Activated T-helper 9 cell treated with anti-CD3 and anti-CD28 coated beads, Interleukin-2, amount 50 U/mL, for 16 hours (primary cell): ENCODE measurements at places on chromosomes 1 and 21.

DNA sequence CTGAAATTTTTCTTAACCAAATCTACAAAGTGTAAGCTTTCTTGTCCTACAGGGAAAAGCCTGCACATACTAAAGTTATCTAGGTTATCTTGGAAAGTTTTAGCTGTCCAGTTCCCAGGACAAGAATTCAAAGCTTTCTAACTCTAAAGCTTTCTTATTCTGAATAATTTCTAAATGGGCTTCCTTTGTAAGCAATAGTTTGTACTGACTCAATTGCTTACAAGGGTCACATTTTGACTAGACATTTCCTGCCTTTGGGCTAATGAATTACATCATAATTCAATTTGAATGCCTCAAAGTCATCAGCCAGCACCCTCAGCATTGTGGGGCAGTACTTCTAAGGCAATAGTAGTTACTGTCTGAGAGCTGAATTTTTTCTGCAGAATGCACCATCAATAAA, 223.0 kb downstream of the LTN1 start:
- no peak for DNase-seq

- no peak for DNase-seq
These were observed 61.3 kb downstream of the PTBP2 start for GRCh38 chr1:96782856-96783255.

DNA sequence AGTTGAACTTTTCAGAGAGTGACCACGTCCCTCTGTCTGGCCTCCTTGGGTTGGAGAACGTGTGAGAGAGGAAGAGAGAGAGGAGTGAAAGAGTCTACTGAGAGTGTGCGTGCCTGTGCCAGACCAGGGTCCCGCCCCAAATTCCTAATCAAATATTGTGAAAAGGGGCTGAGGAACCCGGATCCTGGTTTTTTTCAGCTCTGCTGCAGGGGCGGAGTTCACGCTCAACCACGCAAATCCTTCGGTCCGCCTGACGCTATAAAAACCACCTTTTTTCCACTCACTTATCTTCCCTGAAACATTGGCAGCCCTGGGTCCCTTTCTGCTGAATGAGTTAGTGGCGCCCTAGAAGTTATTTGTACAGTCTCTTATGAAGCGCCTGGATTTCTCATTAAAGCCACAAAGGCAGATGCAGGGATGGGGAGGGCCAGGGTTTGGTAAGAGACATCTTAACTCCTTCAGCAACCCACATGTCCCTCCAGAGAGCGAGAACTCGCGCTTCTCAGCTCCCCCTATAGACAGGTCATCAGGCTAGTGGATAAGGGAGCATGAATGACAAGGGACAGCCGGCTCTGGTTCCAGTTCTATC, at the start of gene FMOD:
Gene FMOD, minus strand, starts transcription at position 86 of the 589 bp plus-strand sequence. CDS start 2,852 bp downstream, outside the sequence.
- no peak for DNase-seq

- no peak for DNase-seq
These were observed at the start of gene PTGFR for GRCh38 chr1:78490861-78491450. TSS of gene PTGFR (plus strand) at chr1:78490974. CDS start at chr1:78492744, 1,770 bp downstream.

DNA sequence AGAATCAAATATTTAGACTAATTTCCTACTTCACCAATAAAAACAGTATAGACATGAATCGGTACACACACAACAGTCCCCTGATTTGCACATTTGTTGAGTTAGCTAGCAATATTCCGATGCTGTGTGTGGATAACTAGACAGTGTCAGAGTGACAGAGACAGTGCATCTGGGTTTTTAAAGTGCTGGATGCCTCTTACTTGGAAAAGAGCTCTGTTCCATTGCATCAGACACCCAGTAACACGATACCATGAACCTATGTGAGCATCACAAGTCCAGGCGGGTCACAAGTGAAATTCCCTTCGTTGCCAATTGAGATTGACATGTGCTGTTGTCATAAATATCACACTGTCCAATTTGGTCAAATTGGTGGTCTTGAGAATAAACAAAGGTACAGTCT, 82.0 kb upstream of the ESRRG start:
- DNase-seq: no peak

GRCh38 chr1:145977486-145978470, 13.3 kb downstream of the POLR3GL start:
- peak; percentile 54 for DNase-seq

DNA sequence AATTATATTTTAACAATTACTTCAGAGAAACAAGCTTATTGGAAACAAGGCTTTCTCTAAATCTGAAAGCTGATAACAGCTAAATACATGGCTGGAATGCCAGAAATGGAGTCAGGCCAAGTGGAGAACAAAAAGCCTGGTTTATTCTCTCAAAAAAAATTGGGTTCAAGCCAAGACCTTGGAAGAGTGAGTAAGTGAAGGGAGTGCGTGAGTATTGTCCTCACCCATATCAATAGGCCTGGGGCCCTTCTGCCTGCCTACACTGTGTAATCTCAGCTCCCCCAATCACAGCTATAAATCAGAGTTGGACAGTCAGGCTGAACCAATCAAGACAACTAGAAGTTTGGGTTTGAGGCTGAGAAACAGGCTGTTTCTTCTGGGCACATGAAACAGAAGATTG, 7.4 kb downstream of the KYAT3 start:
- no peak for DNase-seq

- no peak for DNase-seq
These were observed 184.7 kb upstream of the SGIP1 start for GRCh38 chr1:66349242-66349641.

- no peak for DNase-seq
These were observed 23.7 kb downstream of the FAF1 start for GRCh38 chr1:50936321-50936720.

GRCh38 chr1:223731133-223731770, 18.9 kb downstream of the CAPN2 start:
- no peak for DNase-seq

- no peak for DNase-seq
These were observed 16.8 kb upstream of the ETV3 start for GRCh38 chr1:157154940-157155514.

- no peak for DNase-seq
These were observed 130.1 kb downstream of the SIM2 start for GRCh38 chr21:36828891-36829515.

DNA sequence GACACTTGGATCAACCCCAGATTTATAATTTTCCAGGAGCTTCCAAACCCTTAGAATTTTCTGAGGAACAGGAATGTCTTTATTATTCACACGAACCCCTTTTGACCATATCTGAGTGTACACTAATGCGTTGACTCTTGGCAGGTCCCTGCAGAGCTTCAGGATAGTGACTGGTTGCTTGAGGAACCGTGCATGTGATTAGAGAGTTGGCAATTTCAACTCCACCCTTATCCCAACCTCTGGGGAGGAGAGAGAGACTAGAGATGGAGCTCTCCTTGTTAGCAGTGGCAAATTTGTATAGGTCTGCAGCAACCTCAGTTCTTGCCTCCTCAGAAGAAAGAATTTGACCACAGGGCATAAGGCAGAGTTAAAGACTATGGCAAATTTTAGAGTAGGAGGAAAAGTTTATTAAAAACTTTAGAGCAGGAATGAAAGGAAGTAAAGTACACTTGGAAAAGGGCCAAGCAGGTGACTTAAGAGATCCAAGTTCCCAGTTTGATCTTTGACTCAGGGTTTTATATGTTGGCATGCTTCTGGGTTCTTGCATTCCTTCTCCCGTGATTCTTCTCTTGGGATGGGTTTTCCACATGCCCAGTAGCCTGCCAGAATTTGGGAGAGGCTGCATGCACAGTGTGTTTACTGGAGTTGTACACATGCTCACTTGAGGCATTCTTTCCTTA, 93.8 kb upstream of the ETV3 start:
- DNase-seq: no peak
